NCI-H1694 treated with DMSO at 0.1 percent for 48 hours (cell line): ENCODE measurements at places on chromosomes 5 and 9.

GRCh38 chr5:138274189-138274853, at the start of gene GFRA3:
TSS of gene GFRA3 (minus strand) at chr5:138274621. CDS start at chr5:138274424, 197 bp downstream.
- no peak for DNase-seq

- DNase-seq = peak; percentile 7
Observed at GRCh38 chr5:13660072-13660471, 284.4 kb downstream of the DNAH5 start.

- DNase-seq = no peak
Observed at GRCh38 chr5:95928724-95929253, 32.9 kb downstream of the ELL2 start.

DNA sequence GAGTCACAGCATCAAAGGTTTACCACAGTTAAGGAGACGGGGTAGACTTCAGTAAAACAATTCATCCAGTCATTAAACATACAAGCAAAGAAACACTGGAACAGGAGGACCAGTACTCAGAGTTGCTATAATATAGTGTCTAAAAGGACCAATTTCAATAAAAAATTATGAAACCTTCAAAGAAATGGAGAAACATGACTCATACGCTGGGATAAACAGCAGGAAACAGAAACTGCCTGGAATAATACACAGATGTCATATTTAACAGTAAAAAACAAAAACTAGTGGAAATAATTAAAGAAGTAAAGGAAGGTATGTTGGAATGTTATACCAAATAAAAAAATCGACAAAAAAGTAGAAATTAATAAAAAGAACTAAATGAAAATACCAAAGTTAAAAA, 1075.9 kb downstream of the NR2F1-AS1 start:
- no peak for DNase-seq
